Stimulated activated CD8-positive, alpha-beta memory T cell treated with anti-CD3 and anti-CD28 coated beads, Interleukin-4, amount 100 ng/mL, for 4 hours (primary cell): ENCODE measurements at places on chromosomes 13 and 19.

GRCh38 chr19:33905473-33905936 lies 108.8 kb downstream of the KCTD15 start:
- DNase-seq, result no peak

- no peak for DNase-seq
Measured at GRCh38 chr19:55685776-55686175, 10.8 kb downstream of the EPN1 start.

- DNase-seq, result no peak
Measured at GRCh38 chr13:109760402-109760801, 26.0 kb downstream of the IRS2 start.

GRCh38 chr19:42325308-42325895 lies at the start of gene MEGF8:
TSS of gene MEGF8 (plus strand) at chr19:42325635. CDS start at chr19:42326244, 609 bp downstream.
- peak; percentile 96 for DNase-seq

- DNase-seq, result no peak
Measured at GRCh38 chr19:38763795-38764220, 9.5 kb downstream of the LGALS7 start.

DNA sequence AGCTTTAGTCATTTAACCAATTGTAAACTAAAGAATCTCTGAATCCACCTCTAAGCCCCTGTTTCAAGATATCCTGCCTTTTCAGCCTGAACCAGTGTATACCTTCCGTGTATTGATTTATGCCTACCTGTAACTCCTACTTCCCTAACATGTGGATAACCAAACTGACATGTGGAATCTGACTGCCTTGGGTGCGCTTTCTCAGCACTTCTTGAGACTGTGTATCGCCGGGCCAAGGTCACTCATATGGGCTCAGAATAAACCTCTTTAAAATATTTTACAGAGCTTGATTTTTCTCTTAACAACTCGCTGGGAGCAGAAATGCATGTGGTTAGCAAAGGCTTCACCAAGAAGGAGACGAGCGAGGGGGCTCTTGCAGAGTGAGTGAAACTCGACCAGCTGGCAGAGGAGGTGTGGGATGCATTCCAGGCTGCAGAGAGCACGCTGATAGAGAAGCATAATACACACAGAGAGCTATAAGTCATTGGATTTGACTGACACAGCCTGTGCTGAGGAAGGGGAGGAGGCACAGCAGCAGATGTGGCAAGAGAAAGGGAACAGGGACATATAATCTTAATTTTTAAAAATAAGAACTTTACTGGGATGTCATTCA lies 268.2 kb upstream of the MAB21L1 start:
- no peak for DNase-seq

DNA sequence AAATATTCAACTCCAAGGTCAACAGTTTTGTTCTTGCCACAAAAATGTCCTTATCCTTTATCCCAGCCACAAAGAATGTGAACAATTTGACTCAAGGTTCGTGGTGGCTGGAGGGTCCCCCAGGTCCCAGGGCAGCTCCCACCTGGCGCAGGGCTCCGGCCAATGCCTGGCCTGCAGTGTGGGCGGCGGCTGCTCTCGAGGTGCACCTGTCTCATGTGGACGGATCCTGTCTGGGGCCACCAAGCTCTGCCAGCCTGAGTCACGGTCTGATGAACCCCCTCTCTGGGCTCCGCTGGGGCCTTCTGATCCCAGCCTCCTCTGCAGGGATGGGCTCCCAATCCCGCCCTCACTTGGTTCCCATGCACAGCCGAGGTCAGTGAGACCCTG lies 49.4 kb downstream of the GAS6 start:
- no peak for DNase-seq

GRCh38 chr13:69866555-69866954 lies 241.1 kb upstream of the ATXN8OS start:
- no peak for DNase-seq

- no peak for DNase-seq
Measured at GRCh38 chr19:18741124-18742121, 49.7 kb downstream of the COMP start.

DNA sequence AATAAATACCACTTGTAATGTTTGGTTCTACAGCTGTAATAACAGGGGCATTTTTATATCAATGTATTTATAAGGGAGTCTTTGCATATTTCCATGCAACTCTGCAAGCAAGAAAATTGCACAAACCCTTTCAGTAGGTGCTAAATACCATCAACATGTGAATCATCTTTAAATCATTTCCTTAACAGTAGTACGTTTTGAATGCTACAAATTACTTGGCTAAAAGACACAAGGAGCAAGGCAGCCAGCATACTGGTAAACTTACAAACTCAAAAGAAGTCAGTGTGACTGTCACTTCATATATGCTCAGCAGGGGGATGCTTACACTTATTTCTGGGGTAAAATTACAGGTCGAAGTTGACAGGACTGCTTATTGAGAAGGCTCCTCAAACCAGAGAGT lies 402.4 kb downstream of the EFNB2 start:
- no peak for DNase-seq

- DNase-seq, result no peak
Measured at GRCh38 chr13:37241786-37242185, 136.3 kb upstream of the CSNK1A1L start.

GRCh38 chr19:18895038-18895823 lies 727 bp downstream of the CERS1 start:
- no peak for DNase-seq

GRCh38 chr13:41099986-41100385 lies 32.6 kb downstream of the KBTBD6 start:
- no peak for DNase-seq

GRCh38 chr13:23182142-23182541 lies 1.4 kb downstream of the SGCG start:
- no peak for DNase-seq

DNA sequence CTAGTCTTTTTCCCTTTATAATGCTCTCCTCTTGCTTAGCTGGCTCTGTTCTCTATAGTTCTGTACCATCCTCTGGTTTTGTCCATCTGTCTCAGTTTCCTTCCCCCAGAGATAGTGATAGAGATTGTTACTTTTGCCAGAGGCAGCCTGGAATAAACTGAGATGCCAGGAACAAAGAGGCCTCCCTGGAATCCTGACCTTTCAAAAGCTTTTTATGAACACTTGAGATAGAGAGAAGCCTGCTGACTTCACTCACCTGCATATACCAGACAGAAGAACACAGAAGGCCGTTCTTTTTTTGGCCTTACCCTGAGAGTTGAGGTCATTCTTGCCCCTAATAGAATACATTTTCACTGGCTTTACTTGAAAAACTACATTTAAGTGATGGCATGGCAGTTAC lies 150.2 kb downstream of the LHFPL6 start:
- no peak for DNase-seq

DNA sequence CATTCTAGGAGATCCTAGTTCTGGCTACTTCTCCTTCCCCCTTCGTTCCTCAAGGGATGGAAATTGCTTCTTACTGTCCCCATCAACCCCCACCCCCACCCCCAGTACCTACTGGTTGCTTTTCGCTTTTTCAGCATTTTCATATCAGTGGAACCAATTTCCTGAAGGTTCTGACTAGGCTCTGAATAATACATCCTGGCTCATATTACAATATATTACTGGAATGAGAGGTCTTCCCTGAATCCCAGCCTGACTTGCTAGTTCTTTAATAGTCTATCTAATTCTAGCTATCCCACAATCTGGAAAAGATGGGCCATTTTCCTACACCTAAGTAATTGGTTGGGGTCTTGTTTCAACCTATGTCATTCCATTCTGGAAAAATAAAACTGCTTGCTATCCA lies 207.4 kb downstream of the COG6 start:
- no peak for DNase-seq

DNA sequence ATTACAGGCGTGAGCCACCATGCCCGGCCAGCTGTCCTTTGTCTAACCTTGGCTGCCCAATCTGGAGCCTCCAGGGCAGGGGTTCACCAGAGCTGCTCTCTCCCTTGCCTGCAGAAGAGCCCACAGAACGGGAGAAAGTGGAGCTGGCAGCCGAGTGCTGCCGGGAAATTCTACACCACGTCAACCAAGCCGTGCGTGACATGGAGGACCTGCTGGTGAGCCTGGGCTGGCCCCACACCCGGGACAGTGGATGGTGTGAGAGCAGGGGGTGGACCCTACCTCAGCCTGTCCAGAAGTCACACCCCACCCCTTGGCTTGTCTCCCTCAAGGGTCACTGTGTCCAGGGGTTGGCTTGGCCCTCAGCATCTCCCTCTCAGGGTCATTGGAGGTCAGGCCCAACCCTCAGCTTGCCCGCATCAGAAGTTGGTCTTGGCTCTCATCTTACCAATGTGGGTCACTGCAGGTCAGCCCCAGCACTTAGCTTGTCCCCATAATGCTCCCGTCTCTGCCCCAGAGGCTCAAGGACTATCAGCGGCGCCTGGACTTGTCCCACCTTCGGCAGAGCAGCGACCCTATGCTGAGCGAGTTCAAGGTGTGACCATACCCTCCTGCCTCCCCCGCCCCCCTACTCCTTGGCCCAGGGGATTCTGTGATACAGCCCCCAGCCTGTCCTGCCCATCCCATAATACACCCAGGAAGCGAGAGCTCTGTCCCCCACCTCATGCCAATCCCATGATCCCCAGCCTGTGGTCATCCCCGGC lies 20.4 kb downstream of the ARHGEF1 start:
- DNase-seq, result no peak

DNA sequence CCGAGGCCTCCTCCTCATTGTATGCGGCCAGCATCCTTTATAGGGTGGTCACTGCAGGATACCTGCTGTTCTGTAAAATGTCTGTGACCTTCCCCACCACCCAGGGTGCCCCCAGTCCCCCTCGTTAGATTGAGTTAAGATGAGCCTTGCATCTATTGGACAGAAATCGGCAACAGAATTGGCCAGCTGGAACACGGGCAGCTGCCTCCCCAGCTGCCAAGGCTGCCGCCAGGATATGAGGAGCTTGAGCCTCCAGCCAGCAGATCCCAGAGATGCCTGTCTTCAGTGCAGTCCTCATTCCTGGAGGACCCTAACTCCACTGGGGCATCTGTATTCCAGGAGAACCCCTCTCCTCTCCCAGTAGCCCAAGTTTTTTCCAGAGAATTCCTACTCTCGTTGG lies 463.0 kb downstream of the TSHZ3 start:
- no peak for DNase-seq

GRCh38 chr13:37353911-37354310 lies 244.7 kb downstream of the POSTN start:
- DNase-seq, result no peak

DNA sequence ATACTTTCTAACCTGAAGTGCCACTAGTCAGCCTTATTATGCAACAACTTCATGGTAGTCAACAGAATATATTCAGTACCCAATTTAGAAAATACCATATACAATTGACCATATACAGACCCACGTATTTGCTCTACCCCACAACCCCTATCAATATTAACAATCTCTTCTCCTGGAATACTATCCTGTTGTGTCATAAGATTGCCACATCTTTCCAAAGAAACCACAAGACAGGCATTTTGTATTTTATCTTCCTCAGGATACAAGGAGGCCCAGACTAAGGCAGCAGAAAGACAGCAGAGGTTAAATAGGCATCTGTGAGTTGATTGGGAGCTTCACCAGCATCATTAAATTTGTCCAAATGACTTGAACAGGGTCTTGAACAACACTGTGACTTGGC lies 4.5 kb downstream of the SPART start:
- DNase-seq, result no peak

DNA sequence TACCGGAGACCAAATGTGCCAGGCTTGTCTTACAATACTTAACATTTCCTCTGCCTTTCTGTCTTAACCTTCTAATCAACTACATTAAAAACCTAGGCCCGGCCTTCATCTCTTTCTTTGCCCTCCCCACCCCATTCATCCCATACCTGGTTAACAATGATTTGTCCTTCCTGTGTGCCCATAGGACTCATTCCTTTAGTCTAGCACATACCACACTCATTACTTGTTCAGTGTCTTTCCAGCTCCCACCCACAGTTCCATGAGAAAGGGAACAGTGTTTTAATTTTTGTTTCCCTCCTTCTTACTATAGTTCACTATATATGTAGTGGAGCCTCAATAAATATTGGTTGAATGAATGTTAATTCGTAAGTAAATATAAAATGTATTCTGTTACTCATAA lies 2.4 kb downstream of the CLN5 start:
- no peak for DNase-seq

DNA sequence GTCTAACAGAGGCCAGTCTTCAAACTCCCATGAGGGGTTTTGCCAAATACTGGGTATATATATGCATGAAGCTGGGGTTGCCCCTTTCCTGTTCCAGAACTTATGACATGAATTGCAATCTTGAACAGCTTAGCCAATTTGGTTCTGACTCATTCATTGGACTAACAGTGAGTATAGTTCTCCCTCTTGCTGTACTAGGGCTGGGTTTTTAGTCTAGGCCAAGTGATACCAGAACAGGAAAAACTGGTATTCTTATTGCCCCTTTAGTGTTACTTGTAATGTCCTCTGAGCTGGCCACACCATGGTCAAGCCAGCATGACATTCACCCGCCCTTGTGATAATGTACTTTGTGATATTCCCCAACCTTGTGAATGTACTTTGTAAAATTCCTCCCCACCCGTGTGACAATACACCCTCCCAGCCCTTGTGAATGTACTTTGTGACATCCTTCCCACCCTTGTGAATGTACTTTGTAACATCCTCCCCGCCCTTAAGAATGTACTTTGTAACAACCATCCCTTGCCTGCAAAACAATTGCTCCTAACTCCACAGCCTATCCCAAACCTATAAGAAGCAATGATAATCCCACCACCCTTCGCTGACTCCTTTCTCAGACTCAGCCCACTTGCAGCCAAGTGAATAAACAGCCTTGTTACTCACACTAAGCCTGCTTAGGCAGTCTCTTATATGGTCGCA lies 26.9 kb downstream of the ZNF846 start:
- DNase-seq, result no peak

DNA sequence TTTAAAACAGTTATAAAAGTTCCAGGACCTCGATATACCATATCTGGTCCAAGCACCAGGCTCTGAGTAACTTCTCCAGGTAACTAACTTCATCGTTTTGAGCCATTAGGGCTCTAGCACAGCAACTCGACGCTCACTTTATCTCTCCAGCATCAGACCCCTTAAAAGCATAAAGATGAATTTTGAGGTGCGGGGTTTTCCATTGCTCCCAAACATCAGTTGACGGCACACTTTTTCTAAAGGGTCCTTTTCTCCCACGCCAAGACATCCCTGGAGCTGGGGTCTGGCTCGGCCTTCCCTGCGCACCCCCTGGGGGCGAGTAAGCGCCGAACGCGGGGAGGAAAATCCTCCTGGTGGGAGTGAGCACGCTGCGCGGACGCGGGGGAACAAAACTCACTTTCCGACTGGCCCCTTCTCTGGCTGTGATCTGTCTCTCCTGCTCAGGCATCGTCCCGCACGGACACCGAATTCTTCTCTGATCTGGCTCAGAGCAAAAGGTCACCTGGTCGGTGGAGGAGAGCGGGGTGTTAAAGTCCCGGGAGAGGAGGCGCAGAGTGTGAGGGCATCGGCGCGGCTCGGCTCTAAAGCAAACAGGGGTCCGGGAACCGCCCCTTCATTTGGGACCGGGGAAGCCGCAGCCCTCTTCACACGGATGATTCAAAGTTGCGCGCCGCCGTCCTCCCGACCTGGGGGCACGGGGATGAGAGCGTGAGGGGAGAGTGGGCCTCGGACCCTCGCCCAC lies at the start of gene ATP7B:
Gene ATP7B (minus strand): TSS at position 561 of the 742 bp plus-strand sequence. CDS start 113 bp downstream, at position 448.
- no peak for DNase-seq
